ENCODE measurements at places on chromosomes 4 and X.

DNA sequence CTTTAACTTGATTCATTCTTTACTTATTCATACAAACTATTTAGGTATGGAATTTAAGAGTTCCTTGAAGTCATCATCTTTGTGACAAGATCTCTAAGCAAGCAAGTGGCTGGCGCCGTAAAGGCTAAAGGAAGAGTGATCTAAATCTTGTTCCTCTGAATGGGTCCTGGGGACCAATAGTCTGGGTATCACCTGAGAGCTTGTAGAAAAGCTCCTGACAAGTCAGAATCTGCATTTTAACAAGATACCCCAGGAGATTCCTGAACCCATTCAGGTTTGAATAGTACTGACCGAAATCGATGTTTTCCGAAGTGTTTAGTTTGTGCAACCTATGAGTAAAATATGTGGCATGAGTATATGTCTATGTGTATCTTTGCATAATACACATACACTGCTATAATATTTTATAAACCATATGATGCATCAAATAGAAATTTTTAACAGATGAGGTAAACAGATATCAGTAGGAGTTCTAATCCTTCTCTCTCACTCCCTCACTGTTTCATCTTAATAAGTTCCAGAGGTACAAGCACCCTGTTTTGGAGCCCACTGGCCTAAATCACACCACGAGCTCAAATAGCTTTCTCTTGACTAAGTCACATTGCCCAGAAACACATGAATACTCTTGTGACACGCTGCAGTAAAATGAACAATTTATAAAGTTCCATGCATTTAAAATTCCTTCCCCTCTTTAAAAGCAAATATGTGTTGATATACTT, 170.0 kb downstream of the RELL1 start:
- DNase-seq = no peak

DNA sequence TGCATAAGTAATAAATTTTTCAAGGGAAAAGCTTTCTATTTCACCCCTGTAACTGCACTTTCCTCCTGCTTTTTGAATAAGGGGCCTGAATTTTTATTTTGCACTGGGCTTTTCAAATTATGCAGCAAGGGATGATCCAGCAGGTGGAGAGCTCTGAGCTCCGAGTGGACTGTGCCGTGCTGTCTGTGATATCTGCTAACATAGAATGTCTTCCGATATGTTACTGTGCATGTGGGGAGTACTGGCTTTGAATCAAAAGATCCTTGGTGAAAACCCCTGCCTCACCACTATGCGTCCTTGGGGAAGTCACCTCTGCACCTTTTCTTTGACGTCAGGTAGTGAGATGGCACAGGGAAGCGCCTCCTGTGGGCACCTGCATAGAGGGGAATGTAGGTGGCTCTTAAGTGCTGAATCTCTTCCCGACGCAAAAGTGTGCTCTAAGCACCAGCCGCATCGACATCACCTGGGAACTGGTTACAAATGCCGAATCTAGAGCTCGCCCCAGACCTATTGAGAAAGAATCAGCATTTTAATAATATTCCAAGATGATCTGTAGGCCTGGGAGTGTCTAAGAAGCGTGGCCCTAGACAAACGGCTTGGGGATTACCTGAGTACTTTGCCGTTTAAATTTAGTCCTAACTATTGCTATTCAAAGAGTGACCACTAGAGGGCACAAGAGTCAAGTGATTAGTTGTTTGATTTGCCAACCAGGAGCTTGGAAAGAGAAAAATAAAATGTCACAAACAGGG, 19.2 kb upstream of the WFS1 start:
- DNase-seq = peak; percentile 58

- no peak for DNase-seq
Observed at GRCh38 chrX:31546126-31546525, 474.3 kb upstream of the FTHL17 start.

- DNase-seq = no peak
Observed at GRCh38 chr4:90718931-90719330, 591.7 kb downstream of the CCSER1 start.

DNA sequence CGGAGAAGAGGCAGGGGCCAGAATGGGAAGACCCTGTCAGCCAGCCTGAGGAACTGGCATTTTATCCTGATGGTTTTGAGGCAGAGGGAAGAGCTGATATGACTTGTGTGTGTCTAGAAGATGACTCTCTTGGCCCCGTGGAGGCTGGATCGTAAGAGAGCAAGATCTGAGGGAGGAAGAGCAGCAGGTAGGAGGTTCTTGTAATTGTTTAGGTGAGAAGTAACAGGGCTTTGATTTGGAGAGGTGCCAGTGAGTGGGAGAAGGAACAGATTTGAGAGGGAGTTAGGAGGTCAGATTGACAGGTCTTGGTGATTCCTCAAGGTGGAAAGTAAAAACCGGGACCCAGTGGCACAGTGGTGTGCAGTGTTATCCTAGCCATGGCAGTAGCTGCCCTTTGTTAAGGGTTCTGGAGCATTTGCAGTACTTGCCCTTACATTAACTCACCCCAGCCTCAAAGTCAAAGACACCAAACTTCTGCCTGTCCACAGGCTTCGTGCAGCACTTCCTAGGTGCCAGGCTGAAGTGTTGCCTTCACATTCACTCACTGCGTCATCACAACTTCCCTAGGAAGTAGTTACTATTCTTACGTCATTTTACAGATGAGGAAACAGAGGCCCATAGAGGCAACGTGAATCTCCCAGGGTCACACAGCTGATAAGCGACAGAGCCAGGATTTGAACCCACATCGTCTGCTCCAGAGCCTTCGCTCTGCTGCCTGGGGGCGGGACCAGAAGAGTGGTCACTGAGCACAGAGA, 23.7 kb downstream of the RTL5 start:
- no peak for DNase-seq

GRCh38 chr4:69760455-69760854, at the start of gene SULT1B1:
SULT1B1 (minus strand) TSS chr4:69760620; CDS start chr4:69755217, 5,403 bp downstream.
- DNase-seq = no peak

DNA sequence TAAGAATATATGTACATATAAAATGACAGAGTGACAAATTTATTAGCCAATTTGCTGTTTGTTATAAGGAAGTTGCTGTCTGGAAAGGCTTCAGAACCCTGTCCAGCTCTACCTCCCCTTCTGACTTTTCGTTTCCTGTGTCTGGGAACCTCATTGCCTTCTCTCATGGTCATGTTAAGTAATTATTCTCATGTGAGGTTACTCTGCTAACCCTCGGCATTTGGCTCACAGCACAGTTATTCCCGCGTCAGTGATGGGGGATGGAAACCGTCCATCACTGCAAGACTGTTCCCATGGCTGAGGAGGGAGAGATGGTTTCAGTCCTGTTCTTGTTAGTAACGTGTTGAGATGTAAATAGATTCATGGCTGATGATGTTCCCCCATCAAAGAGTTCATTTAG, 11.9 kb downstream of the EDNRA start:
- DNase-seq = no peak

DNA sequence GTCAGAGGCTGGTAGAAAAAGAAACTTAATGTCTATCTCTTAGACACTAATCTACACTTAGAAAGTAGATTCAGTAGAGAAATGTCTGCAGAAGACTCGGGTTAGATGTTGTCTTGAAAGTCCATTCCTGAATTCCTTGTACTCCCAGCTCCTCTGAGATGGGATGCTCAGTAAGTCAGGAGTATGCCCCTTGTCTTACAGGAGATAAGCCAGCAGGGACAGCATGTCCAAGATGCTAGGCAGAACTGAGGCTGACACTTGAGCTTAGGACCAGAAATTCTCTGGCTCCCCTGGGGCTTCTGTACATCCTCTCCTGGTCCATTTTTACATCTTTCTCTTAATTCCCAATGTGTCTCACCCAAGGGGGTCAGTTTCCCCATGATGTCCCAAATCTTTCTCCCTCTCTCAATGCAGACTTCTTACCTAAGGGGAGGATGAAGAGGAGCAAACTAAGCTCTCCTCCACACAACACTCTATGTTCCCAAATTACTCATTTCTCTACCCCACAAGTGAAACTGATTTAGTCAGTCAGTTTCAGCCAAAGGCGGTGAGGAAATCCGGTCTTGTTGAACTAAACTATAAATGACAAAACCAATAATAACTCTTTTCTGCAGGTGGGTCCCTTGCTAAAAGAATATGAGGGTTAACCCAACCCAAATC, 558.2 kb upstream of the DIPK2B start:
- no peak for DNase-seq

GRCh38 chr4:13527981-13528820, 16.1 kb downstream of the NKX3-2 start:
- DNase-seq = no peak

- no peak for DNase-seq
Observed at GRCh38 chr4:33395731-33396485, 2675.7 kb downstream of the PCDH7 start.

GRCh38 chr4:18508786-18509185, 487.2 kb upstream of the LCORL start:
- no peak for DNase-seq

GRCh38 chr4:150005537-150005936, 72.7 kb upstream of the DCLK2 start:
- no peak for DNase-seq

GRCh38 chr4:47531241-47531953, 46.3 kb downstream of the ATP10D start:
- DNase-seq = peak; percentile 7

GRCh38 chr4:3283916-3284315, 8.9 kb upstream of the RGS12 start:
- DNase-seq = no peak

- no peak for DNase-seq
Observed at GRCh38 chr4:150909116-150909515, 106.0 kb downstream of the LRBA start.

DNA sequence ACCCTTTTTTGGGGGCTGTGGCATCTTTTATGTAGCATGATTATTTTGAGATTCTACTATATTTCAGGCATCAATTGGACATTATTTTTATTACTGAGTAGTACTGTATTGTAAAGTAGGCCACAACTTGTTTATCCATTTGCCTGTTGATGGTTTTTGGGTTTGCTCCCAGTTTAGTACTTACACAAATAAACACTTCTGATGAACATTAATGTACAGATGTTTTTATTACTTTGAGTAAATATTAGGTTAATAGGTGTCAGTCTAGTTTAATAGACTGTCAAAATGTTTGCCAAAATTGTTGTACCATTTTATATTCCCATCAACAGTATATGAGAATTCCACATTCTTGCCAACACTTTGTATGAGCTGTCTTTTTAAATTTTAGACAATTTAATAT, 214.9 kb upstream of the MAD2L1 start:
- DNase-seq = no peak

DNA sequence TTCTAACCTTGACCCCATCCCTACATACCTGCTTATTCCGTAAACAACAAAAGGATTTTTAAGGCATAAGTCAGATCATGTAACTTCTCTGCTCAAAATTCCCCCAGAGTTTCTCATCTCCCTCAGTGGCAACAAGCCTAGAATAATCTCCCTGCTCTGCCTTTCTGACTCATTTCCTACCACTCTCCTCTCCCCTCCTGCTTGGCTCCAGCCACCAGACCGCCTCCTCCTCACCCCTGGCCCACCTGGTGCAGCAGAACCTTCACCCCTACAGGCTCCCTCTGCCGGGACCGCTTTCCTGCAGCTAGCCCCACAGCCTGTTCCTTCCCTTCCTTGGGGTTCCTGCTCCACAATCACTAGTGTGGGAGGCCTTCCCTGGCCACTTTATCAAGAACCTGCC, 32.1 kb downstream of the TSPAN5 start:
- peak; percentile 85 for DNase-seq

- DNase-seq = no peak
Observed at GRCh38 chr4:40562208-40562607, 67.5 kb downstream of the RBM47 start.

- DNase-seq = no peak
Observed at GRCh38 chrX:16992951-16993350, 46.5 kb downstream of the REPS2 start.

- no peak for DNase-seq
Observed at GRCh38 chr4:155618183-155618838, 48.3 kb upstream of the GUCY1A1 start.

- DNase-seq = no peak
Observed at GRCh38 chrX:52553995-52554642, 37.3 kb upstream of the XAGE1B start.

GRCh38 chr4:99323756-99324155, 2.6 kb upstream of the ADH1B start:
- no peak for DNase-seq

Data from SW 1271 (cell line).